ENCODE measurements at places on chromosomes 5 and 9.

GRCh38 chr9:27632254-27632653, 59.0 kb upstream of the C9orf72 start:
- no peak for DNase-seq

- no peak for DNase-seq
Measured at GRCh38 chr5:142073362-142073988, 35.1 kb upstream of the NDFIP1 start.

DNA sequence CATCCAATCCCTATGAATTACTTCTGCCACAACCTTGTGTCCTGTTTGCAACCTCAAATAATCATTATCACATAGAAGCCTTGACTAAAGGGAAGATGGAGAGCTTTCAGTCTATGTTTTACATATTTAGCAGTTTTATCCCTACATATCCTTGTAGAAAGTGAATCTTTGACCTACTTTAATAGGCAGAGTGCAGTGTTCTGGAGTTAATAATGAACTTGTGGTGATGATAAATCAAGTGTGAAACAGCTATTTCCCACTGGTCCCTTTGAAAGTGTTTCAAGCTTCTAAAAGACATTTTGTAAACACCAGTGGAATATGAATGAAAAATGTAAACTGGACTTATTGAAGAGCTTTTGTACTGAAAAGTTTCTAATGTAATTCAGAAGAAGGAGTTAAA, 406.7 kb downstream of the GABRG2 start:
- DNase-seq, result no peak

- DNase-seq, result peak; percentile 8
Measured at GRCh38 chr5:149141957-149142851, 911 bp downstream of the ABLIM3 start.

- no peak for DNase-seq
Measured at GRCh38 chr5:39273314-39273954, 54.1 kb upstream of the FYB1 start.

- DNase-seq, result no peak
Measured at GRCh38 chr5:66427139-66427442, 169.1 kb upstream of the MAST4 start.

DNA sequence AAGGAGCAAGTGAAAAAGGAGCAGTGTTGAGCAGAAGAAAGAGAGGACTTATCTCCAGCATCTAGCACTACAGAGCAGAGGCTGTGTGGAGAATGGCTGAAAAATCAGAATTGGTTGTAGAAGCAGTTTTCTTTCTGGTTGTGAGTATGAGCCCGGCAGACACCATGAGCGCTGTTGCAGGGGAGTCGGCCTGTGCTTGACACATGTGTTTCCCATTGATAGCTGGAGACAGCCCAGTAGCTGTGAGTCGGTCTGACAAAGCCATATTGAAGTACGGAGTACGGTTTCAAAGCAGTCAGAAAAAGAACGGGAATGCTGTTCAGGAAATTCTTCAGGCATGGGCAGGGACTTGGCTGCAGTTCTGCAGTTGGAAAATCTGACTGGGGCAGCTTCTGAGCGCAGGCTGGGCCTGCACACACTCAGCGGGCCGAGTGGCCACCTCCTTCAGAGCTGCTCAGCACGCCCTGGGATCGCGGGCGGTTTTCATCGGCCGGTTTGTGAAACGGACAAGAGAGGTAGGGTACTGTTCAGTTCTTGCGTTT, at the start of gene SGCD:
SGCD (plus strand) TSS at position 447 of the 542 bp plus-strand sequence.
- no peak for DNase-seq

GRCh38 chr5:163534492-163535094, 29.2 kb downstream of the MAT2B start:
- DNase-seq, result no peak

- no peak for DNase-seq
Measured at GRCh38 chr5:94024101-94024500, 282.7 kb upstream of the POU5F2 start.

GRCh38 chr5:75640395-75640794, 29.1 kb downstream of the ANKDD1B start:
- DNase-seq, result no peak

- DNase-seq, result no peak
Measured at GRCh38 chr9:98253565-98253964, 1.9 kb downstream of the TBC1D2 start.

- no peak for DNase-seq
Measured at GRCh38 chr9:74595286-74595685, 98.2 kb downstream of the RORB start.

- no peak for DNase-seq
Measured at GRCh38 chr5:174945853-174946252, 221.5 kb downstream of the MSX2 start.

GRCh38 chr5:38473008-38473407, 83.4 kb downstream of the LIFR start:
- no peak for DNase-seq

DNA sequence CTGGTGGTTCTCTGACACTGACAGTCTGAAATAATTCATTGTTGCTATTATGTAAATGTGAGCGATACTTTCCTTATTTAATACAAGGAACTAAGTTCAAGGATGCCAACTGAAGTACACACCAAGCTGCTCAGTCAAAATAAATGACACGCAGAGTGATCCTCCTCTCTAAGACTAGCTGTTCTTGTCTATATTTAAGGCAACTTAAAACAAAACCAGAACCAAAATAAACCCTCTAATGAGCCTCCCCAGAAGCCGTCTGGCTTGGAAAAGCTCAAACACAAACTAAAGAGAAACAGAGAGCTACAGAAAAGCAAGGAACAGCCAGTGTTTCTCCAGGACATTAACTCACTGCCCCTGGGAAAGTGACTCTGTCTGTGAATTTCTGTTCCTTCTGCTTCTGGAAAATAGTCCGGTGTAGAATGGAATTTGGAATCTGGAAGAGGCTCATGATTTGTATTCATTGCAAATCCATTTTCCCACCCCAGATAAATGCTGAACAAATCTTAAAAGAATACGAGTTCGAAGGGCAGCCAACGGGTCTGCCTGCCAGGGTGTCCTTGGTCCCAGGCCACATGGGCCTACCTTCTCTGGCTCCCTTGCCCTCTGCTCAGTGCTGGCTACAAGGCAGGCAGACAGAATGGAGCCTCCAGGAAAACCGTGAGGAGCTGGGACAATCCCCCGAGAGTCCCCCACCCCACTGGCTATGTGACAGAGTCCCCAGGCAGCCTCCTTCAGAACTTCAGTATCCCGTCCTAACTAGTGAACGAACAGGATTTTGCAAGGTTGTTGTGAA, 14.8 kb downstream of the GGTA1 start:
- no peak for DNase-seq

- DNase-seq, result no peak
Measured at GRCh38 chr9:123033864-123034601, 566 bp downstream of the GPR21 start.

- DNase-seq, result peak; percentile 53
Measured at GRCh38 chr5:170404398-170404797, 15.2 kb upstream of the KCNMB1 start.

DNA sequence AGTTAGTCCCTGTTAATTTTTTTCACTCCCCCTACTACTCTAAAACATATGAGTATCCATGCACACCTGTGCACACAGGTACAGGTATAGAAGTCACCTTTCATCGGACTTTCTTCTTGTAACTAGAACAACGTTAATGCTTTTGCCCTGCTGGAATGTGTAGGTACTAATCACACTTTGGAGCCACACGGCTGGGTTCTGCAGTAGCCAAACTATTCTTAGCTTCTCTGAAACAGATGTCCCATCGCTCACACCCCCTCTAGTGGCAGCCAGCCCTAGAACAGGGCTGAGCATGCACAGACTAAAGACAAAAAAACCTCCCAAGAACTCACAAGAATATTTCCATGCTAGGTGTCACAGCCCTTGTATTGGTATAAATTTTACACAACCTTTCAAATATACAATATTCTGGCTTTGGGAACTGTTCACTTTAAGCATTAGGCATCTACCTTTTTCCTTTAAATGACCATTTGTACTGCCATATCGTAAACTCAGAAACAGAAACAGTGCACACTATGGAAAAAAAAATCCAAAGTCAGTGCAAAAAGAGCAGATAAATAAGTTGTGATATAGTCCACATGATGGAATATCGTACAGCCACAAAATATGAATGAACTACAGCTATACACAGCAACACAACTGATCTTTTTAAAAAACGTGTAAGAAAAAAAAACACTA, 64.0 kb downstream of the RETREG1 start:
- DNase-seq, result peak; percentile 61

DNA sequence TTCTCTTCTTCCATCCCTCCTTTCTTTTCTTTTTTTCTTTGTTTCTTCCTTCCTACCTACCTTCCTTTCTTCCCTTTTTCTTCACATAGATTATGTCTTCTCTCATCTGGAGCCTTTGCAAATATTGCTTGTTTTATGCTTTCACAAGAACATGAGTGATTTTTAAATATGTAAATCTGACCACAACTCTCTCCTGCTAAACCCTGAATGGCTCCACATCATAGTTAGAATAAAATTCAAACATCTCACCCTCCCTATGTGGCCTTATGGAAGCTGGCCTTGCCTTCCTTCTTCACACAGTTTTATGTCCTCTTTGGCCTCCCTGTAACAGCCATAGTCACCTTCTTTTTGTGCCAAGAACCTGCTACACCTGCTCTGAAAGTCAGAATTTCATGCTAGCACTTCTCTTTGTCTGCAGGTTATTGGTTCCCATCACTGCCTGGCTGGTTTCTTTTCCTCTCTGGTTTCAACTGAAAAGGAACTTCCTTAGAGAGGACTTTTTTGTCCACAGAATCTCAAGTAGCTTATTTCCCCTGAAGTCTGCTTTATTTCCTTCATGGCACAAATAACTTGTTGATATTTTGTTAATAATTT, 114.3 kb upstream of the TNC start:
- DNase-seq, result no peak

DNA sequence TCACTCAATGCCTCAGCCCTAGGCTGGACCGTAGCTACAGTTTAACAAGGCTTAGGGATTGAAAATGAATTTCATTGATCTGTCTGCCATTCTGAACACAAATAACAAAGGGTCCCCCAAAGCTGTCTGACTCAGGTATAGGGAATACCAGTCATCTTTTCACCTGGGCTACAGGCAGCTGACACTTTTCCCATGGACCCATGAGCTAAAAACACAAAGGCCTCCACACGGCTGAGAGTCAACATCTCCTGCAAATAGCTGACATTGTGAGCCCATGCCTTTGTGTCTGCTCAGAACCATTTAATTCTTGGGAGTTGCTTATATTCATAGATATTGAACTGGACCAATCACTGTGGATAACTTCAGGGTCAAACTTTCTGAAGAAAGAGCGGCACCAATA, 121.1 kb upstream of the SLIT3 start:
- no peak for DNase-seq

- no peak for DNase-seq
Measured at GRCh38 chr5:52139888-52140615, 647.7 kb upstream of the ITGA1 start.

GRCh38 chr9:123099548-123099947, 66.1 kb downstream of the GPR21 start:
- DNase-seq, result no peak

GRCh38 chr5:107512029-107512428, 158.7 kb downstream of the EFNA5 start:
- DNase-seq, result no peak

- no peak for DNase-seq
Measured at GRCh38 chr5:171957591-171958251, 48.7 kb downstream of the FBXW11 start.

- DNase-seq, result no peak
Measured at GRCh38 chr9:13113751-13114150, 165.7 kb downstream of the MPDZ start.

- DNase-seq, result no peak
Measured at GRCh38 chr9:116656977-116657376, 30.1 kb upstream of the TRIM32 start.

DNA sequence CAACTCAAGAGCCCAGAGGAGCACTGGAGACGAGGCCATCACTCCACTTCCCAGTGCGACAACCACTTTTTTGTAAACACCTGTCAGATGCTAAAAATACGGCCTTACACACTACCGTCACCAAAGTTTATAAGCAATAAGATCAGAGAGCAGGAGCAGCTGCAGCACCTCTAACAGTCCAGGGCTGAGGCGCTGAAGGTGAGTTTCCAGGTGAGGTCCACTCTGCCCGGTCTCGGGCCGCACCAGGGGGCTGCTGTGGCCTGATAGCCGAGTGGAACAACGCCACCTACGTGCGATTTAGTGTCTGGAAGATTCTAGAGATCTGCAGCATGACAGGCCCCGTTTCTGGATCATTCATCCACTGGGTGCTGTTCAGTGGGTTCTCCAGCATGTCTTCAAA, 25.8 kb upstream of the CAMSAP1 start:
- no peak for DNase-seq

GRCh38 chr5:56833325-56833724, 18.0 kb downstream of the MAP3K1 start:
- no peak for DNase-seq

DNA sequence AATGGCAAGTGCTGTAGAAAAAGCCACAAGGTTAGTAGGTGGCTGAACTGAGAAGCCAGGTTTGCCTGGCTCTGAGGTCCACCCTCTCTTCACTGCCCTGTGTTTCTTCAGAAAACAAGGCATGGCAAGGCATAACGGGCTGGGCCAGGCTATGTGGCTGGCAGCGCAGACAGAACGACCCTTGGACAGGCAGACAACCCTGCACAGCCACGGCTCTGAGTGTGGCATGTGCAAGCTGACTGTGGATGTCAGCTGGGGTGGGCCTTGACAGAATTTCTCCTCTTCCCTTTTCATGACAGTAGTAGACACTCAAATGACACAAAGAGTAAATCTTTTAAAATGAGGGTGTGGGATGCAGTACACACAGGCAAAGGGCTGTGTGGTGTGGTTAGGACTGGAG, 81.7 kb downstream of the MACROH2A1 start:
- no peak for DNase-seq

DNA sequence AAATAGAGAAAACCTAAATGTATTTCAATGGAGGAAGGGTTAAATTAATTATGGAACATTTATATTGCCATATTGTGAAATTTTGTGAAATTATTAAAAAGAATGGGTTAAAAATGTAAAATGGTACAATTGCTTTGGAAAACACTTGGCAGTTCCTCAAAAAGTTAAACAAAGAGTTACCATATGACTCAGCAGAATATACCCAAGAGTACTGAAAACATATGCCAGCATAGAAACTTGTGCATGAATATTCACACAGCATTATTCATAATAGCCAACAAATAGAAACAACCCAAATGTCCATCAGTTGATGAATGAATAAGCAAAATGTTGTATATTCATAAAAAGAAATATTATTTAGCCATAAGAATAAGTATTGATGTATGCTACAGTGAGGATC, 181.0 kb upstream of the MAST4 start:
- peak; percentile 4 for DNase-seq

DNA sequence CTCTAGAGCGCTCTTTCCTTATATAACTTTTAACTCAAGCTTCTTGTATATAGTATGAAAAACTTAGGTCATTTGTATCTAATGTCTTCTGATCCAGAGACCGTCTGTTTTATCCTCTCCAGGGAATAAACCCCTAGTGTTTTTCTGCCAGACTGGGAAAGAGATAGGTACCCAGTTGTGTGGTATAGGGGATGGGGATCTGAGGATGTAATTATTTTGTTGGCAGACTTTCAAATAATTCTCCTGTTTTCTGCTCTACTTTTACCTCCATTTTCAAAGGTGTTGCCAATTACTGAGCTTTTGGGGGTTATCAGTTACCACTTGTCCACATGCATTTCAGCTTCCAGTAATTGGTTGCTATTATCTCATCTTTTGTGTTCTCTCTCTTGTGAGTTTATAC, 17.9 kb downstream of the CCDC171 start:
- DNase-seq, result no peak

- peak; percentile 51 for DNase-seq
Measured at GRCh38 chr9:32524892-32525708, 896 bp downstream of the RIGI start.

- no peak for DNase-seq
Measured at GRCh38 chr5:128706269-128706668, 168.2 kb upstream of the FBN2 start.

GRCh38 chr9:122287214-122287720, 22.6 kb downstream of the MRRF start:
- no peak for DNase-seq

Data from NB4 (cell line).